ENCODE measurements at places on chromosomes 4 and X. TPM values are rescaled to one million over a fixed set of nuclear protein-coding genes. Genes with fewer than 3 reads are reported as not detected.
A peak's percentile ranks its signal among the peaks of the same experiment; 100 is the strongest.

The GSX2 gene
- polyA plus RNA-seq: not detected

DNA sequence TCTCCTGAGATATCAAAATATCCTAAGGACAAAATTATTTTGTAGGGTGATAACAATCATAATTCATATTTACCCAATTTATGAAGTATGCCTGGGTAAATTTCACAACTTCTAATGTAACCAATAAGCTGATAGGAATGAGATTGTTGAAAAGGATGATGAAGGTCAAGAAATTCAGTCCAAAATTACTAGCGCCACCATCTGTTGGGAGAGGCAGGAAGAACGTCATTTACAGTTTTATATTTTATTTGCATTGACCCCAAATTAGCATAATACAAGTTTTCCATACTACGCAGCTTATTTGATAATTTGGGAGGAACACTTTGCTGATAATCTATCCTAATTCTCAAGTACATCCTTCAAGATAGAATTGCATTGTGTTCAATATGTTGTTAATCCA, 78.7 kb downstream of the ATP8A1 start:
- DNase-seq: no peak

DNA sequence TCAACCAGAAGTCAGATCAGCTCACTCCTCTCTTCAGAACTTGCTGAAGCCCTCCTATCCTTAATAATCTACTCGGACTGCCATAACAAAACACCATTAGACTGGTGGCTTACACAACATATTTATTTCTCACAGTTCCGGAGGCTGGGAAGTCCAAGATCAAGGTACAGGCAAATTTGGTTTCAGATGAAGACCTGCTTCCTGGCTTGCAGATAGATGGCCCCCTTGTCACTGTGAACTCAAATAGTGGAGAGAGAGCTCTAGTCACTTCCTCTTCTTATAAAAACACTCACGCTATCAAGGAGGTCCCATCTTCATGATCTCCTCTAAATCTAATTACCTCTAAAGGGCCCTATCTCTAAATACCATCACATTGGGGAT, 125.1 kb downstream of the CAMK2D start:
- no peak for DNase-seq

GRCh38 chr4:1812720-1813119, 19.6 kb downstream of the FGFR3 start:
- DNase-seq: no peak

- no peak for DNase-seq
Observed at GRCh38 chrX:151713849-151714248, 2.0 kb upstream of the FATE1 start.

DNA sequence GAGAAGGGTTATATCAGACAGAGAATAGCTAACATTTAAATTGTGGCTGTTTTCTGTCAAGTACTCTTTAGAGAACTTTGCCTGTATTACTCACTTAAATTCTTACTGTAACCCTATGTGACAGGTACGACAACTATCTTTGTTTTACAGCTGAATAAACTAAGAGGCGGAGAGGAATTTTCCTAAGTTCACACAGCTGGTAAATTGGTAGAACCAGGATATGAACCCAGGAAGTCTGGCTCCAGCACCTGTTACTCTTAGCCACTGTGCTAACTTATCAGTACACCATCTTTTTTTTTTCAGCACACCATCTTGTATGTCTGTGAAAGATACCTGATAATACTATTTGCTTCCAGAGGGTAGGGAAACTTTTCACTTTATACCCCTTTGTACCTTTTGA, 2.0 kb upstream of the SYP start:
- no peak for DNase-seq

DNA sequence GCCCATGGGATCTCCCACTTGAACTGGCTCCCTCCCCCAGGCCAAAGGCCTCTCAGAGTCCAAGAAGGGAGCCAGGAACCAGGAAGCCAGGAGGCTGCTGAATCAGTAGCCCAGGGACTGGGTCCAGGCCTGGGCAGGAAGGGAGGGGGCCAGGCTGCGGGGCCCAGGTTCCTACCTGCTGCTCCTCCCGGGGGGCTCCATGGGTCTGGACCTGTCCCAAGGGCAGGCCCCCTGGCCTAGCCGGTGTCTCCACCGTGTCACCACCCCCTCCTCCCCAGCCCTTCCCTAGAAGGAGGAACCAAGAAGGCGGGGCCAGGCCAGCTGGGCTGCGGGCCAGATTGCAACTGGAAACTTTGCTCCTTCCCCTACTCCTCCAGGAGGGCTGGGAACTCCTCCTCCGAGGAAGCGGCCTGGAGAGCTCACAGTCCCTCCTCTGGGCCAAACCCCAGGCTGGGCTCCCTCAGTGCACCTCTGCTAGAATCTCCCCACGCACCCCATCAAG, at the start of gene IQSEC2:
IQSEC2 (minus strand) TSS at position 264 of the 502 bp plus-strand sequence.
- peak; percentile 59 for DNase-seq
